ENCODE measurements at places on chromosomes 7 and 10. TPM values are rescaled to one million over a fixed set of nuclear protein-coding genes. Genes with fewer than 3 reads are reported as not detected.

The DLG5 gene
- total RNA-seq = 54.2 TPM

The GPC2 gene
- total RNA-seq = 1.6 TPM

The IQUB gene
- 0.65 TPM for total RNA-seq

The EIF4EBP2 gene
- 63.9 TPM for total RNA-seq

The AMPH gene
- 22.6 TPM for total RNA-seq
